ENCODE measurements at places on chromosomes 13 and 19.

DNA sequence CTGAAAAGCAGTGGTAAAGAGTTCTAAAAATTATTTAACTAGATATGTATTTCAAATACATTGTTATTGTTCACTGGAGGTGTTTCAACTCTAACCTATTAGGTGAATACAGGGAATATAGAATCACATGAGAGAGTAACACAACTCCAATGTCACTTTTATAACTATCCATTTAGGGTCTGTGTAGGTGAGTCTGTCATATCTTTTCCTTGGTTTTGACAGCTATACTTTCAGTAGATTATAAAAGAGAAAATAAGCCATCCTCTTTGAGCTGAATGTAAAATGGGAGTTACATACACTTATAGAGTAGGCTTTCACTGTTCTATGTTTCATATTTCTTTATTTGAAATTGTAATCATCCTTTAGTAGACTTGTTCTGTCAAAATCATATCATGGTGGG is 2321.0 kb downstream of the PCDH9 start:
- DNase-seq: no peak

DNA sequence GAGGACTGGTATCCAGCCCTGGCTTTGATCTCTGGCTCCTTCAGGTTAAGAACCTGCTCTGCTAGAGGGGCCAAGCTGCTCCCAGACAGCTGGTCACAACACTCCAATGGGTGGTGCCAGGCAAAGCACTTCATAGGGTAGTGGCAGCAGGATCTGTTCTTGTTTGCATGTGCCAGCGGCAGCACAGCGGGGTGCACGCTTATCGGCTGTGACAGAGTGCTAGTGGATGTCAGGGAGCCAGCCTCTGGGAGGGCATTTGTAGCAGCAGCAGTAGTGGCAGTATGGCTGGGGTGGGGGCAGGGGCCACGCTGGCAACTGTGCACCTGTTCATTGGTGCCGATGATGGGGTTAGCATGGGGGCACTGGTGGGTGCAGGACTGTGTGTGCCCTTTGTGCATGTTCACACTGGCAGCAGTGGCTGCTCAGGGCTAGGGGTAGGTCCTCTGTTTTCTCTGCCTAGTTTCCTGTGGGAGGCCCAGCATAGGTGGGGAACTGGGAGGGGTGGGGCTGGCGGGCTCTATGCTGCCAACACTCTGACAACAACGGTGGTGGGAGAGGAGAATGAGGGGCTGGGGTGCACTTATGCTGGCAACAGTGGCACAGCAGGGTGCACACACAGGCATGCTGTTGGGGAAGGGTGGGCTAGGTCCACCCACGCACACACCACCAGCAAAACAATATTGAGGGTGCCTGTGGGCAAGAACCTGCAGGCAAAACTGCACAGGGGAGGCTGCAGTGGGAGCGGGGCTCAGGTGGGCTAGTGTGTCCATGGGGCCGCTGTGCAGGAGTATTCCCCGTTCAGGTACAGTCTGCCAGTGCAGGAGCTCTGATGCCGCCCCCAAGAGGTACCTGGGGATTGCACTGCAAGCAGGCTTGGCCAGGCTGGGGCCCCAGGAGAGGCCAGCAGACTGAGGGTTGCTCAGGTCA is 19.3 kb downstream of the AP1M1 start:
- no peak for DNase-seq

- DNase-seq: no peak
These were observed 23.1 kb downstream of the ZNF536 start for GRCh38 chr19:30395283-30395682.

DNA sequence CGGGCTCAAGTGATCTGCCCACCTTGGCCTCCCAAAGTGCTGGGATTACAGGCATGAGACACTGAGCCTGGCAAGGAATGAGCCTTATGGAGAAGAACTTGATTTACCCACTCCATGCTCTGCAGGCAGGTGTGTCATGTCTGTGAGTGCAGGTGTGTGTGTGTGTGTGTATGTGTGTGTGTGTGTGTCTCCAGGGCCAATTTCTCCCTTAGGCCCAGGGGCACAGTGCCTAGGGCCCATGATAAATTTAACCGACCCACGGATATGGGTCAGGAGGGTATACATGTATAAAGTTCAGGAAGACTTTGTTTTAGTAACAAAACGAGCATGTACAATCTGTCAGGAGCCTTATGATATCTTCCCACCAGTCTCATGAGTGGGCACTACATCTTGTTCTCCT is 4.6 kb upstream of the FOSB start:
- DNase-seq: no peak

DNA sequence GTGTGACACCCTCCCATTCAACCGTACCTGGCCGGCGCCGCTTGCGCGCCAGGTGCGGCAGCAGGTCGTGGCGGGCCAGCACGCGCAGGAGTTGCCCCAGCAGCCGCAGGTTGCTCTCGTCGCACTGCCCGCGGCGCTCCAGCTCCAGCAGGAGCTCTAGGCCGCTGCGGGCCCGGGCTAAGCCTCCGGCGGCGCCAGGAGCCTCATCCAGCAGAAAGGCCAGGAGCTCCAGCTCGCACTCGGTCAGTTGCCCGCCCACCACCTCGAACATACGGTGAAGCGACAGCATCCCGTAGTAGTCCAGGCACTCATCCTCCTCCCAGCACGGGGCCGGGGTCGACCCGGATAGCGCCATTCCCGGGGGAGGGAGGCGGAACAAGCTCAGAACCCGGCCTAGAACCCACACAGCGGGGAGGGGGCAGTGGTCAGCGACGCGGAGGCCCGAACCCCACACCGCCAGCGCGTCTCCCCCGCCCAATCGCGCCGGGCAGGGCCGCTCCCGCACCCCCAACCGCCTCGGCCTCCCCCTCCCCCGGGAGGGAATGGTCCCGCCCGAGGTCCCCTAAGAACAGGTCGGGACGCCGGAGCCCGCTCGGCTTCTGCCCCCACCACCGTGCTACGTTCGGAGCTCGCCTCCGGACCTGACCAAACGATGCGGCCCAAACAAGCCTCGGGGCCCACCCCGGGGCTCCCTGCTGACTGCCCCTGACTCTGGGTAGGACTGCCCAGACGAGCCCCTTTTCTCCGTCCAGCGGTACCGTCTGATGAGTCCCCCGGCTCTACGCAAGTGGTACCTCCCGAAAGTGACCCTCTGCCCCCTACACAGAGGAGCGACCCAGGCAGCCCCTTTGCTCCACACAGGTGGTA is 591 bp downstream of the DEDD2 start:
- DNase-seq: peak; percentile 28

DNA sequence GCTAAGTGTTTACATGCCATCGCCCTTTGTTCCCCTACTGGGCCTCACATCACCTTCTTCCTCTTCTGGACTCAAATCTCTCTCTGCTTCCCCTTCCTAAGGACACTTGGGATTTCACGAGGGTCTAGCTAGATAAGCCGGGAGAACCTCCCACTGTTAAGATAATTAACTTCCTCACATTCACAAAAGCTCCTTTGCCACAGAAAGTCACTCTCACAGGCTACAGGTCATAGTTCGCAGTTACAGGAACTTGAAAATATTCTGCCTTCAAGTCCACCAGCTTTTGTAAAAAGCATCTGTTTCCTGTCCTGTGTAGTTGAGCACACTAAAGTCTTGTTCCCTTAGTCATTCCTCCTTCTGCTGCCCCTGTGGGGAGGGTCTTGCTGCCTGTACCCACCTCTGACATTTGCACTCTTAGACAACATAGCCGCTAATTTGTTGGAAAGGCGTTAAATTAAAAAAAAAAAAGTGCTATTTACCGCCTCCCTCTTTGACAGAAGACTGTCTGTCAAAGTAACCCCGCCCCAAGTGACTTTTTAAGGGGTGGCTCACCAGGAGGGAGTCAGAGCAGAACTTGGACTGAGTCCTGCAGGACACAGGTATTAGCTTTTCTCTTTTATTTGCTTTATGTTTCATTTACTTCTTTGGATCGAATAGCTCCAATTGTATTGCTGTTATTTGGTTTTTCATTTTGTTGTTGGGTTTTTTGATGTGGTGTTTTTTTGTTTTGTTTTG is 26.8 kb upstream of the CEACAM21 start:
- DNase-seq: peak; percentile 98

DNA sequence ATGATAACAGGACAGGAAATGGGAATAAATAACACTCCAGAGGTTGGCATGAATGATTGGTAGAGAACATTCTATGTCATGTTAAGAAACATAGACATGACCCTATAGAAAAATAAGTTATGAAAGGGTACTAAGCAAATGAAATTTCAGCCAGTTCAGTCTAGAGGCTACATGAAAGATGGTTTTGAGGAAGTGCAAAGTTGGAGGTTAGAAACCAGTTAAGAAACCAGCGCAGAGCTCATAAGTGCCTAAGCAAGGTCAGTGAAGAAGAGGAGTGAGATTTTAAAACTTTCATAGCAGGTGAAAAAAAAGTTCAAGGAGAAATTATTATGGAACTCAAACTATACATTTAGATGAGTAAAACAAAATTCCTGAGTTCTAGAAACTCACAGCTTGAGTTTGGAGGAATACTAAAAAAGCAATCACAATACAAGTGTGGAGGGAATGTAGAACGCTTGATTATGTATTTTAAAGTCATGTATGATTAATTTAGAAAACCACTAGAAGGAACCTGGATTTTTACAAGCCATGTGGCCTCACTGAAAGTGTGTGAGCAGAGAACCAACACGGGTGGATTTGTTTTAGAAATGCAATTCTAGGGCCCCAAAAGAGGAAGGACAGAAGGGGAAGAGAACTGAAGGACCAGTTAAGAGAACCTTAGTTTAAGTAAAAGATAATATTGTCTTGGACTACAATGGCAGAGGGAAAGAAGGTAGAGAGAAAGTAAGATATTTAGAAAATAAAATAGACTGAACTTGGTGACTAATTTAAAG is 162.4 kb downstream of the PCDH20 start:
- DNase-seq: peak; percentile 1

GRCh38 chr19:46349311-46349993 is 2.6 kb downstream of the PPP5C start:
- DNase-seq: peak; percentile 29

GRCh38 chr13:71906448-71906847 is 39.4 kb upstream of the DACH1 start:
- peak; percentile 15 for DNase-seq

DNA sequence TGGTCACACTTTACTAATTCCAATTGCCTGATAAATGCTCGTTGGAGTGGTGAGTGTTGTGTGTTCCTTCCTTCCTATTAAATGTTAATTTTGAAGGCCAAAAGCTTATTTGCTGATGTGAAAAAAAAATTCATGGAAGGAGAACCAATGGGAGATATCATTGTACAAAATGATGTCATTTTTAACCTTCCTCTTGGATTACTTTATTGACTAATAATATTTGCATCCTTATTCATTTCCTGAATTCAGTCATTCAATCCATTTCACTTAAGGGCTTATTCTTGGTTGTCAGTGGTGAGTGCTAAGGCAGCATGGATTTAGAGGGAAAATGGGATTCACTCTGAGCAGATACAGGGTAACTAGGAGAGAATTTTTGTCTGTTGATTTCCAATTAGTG is 216.0 kb upstream of the HTR2A start:
- DNase-seq: no peak

DNA sequence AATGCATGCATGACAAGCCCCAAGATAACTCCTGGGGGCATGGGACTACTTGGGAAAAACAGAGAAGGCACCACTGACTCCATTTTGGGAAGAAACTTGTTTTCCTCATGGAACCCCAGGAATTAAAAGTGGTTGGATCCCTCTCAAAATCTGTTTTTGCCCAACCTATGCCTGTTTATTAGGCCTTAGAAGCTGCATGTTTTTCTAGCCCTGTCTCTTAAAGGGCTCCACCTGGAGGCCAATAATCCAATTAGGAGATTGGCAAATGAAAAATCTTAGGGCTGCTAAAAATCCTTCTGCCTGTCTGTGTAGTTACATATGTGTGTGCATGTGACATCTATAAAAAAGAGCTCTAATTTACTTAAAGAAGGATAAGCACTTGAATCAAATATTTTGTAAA is 26.9 kb downstream of the MED4 start:
- DNase-seq: peak; percentile 54

DNA sequence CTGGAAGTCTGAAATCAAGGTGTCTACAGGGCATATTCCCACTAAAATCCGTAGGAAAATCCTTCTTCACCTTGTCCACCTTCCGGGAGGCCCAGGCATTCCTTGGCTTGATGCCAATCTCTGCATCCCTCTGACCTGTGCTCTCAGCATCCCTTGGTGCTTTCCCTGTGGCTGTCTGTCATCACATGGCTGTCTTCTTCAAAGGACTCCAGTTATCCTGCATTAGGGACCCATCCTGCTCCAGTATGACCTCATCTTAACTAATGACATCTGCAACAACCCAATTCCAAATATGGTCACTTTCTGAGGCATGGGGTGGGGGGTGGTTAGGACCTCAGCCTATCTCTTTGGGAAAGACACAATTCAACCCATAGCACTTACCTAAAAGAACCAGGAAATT is 423.8 kb downstream of the IRS2 start:
- DNase-seq: no peak

DNA sequence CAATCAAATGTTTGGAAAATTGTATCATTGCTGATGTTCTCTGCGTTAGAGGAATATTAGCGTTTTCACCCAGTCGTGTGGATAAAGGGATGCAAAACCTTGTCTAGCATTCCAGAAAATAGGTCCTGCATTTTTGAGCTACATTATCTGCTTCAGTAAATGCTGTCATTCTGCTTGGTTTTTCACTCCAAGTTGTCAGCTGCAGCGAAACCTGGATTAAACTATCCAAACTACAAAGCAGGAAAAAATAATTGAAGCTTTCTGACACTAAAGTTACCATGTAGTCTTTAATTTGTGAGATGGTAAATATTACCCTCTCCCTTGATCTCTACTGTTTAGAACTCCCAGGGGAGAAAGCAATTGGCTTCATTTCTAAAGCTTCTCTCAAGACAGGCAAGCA is 1795.5 kb upstream of the PRR20A start:
- no peak for DNase-seq

- no peak for DNase-seq
These were observed 477 bp upstream of the PLEKHF1 start for GRCh38 chr19:29664753-29665214.

- DNase-seq: no peak
These were observed 25.3 kb upstream of the DPY19L3 start for GRCh38 chr19:32380269-32380668.

GRCh38 chr19:48933382-48933932 is at the start of gene DHDH:
TSS of gene DHDH (plus strand) at chr19:48933699. CDS start at chr19:48933722, 23 bp downstream.
- peak; percentile 75 for DNase-seq

- no peak for DNase-seq
These were observed 2.0 kb downstream of the USPL1 start for GRCh38 chr13:30619731-30620130.

- no peak for DNase-seq
These were observed 2325.6 kb upstream of the PCDH20 start for GRCh38 chr13:63741029-63741813.

GRCh38 chr13:114025714-114026431 is 52.0 kb upstream of the C13orf46 start:
- no peak for DNase-seq

GRCh38 chr19:33902802-33903488 is 106.3 kb downstream of the KCTD15 start:
- DNase-seq: no peak

DNA sequence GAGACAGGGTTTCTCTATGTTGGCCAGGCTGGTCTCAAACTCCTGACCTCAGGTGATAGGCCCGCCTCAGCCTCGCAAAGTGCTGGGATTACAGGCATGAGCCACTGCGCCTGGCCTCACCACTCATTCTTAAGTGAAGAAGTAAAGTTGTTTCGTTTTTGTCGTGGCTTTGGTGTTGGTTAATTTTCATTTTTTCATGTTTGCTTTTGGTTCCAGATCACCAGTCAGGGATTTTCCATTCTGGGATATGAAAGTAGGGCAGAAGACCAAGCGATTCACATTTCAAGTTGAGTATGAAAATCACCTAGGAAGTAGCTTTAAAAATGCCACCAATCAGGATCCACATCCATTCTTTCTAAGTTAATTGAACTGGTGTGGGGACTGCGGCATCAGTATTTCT is 289.9 kb downstream of the DIAPH3 start:
- DNase-seq: no peak
